ENCODE measurements at places on chromosomes 2 and 18.

GRCh38 chr2:135096665-135097446 is 44.8 kb downstream of the RAB3GAP1 start:
- DNase-seq: no peak

GRCh38 chr2:187544371-187545080 is 9.7 kb downstream of the TFPI start:
- DNase-seq: no peak

DNA sequence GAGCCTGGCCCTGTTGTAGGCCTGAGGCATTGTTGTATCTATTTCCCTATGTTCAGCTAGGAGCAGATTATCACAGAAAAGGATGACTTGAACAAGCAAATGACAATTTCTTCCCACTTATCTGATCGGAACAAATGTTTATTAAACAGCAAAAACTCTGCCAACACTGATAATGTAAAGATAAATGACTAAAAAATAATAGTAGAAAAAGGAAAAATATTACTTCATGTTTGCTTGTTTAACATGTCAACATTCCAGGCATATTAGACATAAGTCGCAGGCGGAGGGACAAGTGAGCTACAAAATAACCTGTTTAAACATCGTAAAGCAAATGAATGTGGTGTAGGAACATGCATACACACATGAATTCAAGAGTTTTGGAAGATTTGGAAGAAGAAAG is 257.9 kb downstream of the TMX3 start:
- DNase-seq: no peak

- peak; percentile 95 for DNase-seq
Observed at GRCh38 chr18:27661320-27662018, 476.4 kb upstream of the CHST9 start.

GRCh38 chr18:80137976-80138375 is 28.9 kb downstream of the ADNP2 start:
- no peak for DNase-seq

- DNase-seq: peak; percentile 43
Observed at GRCh38 chr2:10043906-10044601, 704 bp downstream of the KLF11 start.

DNA sequence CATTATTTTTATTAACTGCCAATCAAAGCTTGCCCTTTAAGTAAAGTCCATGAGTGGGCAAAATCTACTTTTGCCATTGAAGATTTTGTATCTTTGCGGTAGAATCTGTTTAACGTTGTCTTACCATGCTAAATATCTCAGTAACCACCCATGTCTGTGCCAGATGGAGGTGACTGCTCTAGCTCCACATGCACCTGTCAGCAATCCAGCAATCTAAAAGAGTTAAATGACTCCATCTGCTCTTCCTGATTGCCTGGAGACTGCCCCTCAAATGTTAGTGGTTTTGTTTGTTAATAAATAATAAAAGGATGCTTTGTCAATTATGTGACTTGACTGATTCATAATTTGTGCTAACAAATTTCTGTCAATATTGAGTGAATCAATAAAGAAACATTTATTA is 141.7 kb downstream of the RBM43 start:
- no peak for DNase-seq

- no peak for DNase-seq
Observed at GRCh38 chr2:111191877-111192276, 71.2 kb downstream of the BCL2L11 start.

DNA sequence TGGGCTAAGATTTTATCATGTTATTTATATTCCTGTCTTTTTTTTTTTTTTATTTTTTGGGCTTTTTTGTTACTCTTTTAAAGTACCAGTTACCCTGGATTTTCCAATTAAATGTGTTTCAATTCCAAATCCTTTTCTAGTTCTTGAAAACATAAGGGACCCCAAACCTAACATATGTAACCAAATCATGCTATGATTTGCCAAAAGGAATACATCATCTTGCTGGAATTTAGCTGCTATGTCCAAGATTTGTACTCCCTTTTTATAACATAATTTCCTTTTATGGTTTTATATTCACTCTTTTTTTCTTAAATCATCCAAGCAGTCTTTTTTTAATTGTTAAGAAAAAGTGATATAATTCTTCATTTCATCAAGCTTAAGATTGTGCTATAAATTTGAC is 60.9 kb upstream of the DSEL start:
- DNase-seq: no peak

GRCh38 chr2:169765523-169765922 is 31.9 kb downstream of the KLHL23 start:
- no peak for DNase-seq

- no peak for DNase-seq
Observed at GRCh38 chr2:240211096-240211495, 70.6 kb upstream of the OTOS start.

- DNase-seq: no peak
Observed at GRCh38 chr18:8351161-8351560, 258.1 kb upstream of the RAB12 start.

DNA sequence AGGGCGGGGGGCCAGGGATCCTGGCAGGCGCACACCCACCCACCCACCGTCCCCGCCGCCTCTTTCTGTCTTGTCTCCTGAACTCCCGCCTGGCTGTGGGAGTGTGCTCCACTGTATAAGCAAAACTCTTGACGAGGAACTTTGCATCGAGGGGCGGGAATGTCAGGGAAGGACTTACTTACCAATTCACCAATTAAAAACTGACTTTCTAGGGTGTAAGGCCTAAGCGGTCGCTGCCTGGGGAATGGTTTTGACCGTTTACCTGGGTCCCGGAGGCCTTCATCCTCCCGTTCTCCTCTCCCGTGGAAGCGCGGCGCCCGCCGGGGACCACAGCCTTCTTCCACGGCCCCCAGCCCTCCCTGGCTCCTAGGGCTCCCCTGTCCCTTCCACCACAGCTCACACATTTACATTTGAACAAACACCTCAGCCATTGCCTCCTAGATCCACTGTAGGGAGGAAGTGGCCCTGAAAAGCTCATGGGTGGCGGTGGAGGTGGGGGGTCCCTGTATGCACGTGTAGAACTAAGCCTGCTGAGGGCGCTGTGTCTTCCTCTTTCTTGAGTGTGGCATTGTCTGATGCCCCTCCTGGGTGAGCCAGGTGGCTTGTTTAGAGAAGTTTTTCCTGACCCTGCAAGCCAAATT is 8.9 kb downstream of the ASIC4 start:
- no peak for DNase-seq

- no peak for DNase-seq
Observed at GRCh38 chr2:16625201-16625729, 40.4 kb downstream of the CYRIA start.

DNA sequence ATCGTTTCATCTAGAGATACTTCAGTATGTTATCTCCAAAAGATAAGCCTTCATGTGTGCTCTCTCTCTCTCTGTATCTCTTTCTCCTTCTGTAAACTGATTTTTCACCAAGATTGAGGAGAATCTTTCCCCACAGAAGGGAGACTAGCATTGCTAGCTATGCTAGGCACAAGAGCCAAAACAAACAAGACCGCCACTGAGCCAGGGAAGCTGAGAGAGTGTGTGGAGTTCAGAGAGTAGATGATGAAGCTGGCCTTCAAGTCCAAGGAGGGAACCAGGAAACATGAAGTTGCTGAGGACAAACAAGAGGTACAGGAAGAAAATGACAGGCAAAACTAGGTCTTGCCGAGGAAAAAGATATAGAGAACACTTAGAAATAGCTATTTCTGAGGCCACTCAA is 23.4 kb downstream of the DAPL1 start:
- no peak for DNase-seq

GRCh38 chr2:151851761-151852160 is 23.5 kb upstream of the ARL5A start:
- DNase-seq: no peak

GRCh38 chr2:170224692-170225294 is 46.8 kb downstream of the MYO3B start:
- DNase-seq: peak; percentile 82

- DNase-seq: no peak
Observed at GRCh38 chr18:28574175-28574574, 397.2 kb upstream of the CDH2 start.

DNA sequence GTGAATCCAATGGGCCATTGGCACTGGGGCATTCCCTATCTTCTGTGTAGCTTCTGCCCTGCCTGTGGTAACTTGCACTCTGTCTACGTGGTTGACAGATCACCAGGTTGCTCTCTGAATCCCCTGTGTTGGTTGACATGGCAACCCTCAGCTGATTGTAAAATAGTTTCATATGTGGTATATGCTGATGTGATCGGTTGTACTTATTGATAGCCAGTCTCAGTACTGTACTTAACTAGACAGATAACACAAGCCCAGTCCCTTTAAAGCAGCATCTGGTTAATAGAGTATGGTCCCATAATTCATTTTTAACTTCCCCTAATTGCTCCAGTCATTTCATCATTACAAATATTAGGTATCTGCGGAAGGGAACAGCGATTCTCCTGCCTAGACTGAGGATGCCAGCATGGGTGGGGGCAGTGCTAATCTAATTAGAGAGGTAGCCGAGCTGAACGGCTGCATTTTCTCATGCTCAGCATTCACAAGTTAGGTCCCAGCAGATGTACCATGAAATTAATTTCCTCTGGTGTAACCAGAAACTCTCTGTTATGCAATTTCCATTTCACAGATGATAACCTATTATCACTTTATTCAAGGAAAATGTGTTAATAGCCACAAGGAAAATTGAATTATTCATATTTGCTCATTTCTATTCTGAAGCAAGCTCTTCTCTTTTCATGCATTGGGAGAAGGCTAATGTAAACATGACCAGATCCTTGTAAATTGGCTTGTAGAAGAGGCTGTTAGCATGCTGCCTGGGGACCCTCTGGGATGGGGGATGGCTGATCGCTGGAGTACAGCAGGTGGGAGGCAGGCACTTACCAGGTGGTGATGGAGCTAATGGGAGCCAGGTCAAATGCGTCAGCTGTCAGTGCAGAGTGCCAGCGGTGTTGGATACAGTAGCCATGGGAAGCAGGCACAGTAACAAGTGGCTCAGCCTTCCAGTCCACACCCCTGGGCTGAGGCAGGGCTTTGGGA is 608.3 kb downstream of the GALR1 start:
- DNase-seq: peak; percentile 99

GRCh38 chr18:30499721-30500120 is 542.8 kb downstream of the DSC3 start:
- no peak for DNase-seq

GRCh38 chr2:169360984-169361705 is 1.2 kb downstream of the LRP2 start:
- DNase-seq: no peak

GRCh38 chr2:29189052-29189451 is 73.8 kb downstream of the CLIP4 start:
- no peak for DNase-seq

DNA sequence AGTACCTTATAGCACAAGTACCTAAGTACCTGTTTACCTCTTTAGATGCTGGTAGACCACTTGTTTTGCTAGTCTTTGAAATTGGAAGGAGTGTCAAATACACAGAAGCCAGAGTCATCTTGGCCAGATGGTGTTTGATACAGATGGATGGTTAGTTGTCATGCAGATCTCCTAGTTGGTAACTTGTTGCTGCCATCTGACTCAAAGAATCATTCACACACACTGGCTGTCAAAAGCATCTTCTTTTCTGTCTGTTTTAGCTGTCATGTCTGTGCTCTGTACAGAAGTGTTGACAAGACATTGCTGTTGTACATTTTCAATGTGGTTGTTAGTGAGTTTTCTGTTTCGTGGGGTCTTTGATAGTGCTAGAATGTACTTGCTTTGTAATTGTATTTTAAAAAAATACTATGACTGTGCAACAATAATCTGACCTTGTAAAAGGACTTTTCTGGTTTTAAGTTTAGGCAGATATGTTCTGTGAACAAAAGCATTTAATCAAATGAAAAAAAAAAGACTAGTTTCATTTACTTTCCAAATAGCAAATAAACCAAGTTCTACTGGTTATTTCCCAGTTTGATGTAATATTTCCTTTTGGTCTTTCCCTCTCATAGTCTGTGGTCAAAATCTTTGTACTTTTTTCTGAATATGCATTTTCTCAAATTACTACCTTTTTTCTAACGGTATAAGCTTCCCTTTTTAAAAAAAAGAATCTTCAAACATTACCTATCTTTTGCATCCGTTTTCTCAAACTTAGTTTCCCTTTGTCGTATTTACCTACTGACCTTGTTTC is 39.9 kb downstream of the TANK start:
- no peak for DNase-seq

- no peak for DNase-seq
Observed at GRCh38 chr2:43136011-43136799, 90.2 kb downstream of the ZFP36L2 start.

Data from NCI-H1092 treated with DMSO at 0.1 percent for 48 hours (cell line).